ENCODE measurements at places on chromosomes 5 and 9.

GRCh38 chr5:150097152-150097551 lies 10.8 kb upstream of the CSF1R start:
- no peak for DNase-seq

GRCh38 chr9:98787766-98788335 lies 8.5 kb downstream of the ANKS6 start:
- DNase-seq: no peak

DNA sequence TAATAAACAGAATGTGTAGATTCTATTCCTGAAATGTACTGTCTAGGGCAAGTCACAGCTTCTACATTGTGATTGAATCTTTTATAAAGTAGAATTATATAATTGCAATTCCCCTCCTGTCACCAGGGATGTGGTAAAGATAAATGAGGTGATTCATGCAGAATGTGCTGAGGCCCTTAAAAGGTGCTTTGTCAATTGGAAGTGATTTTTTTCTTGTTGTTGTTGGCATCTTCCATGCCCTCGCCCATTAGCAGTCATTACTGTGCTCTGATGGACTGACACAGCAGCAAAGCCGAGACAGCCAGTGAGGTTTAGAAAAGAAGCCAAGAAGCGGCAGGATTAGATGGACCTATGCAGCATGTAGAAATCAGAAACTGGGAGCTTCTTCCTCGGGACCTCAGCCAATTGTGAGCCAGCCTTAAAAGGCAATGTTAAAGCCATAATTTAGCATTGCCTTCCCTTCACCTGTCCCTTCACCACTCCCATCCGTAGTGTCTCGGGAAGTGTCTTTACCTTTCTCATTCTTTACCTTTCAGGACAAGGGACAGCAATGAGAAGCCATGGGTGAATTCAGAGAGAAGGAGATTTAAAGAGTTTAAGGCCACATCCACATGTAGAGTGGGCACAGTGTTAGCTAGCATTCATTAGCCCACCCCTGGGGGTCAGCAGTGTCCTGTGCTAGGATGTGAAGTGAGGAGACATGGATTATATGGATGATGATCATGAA lies 257.8 kb downstream of the PLK2 start:
- DNase-seq: no peak

DNA sequence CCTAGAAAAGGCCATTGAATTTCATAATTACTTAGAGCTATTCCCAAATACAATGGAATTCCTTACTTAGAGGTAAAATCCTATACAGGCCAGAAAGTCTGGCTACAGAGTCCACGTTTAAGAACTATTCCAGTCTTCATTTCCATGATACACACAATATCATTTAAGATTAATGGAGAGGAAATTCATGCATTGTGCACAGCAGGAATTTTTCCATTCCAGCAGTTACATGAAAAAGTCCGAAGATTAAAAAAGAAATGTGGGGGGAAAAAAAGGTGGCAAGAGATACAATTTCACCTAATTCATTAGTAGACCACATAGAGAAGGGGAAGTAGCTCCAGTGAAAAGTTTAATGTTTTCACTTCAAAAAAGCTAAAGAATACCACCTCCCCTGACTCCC lies 63.1 kb downstream of the CHD1 start:
- DNase-seq: no peak

DNA sequence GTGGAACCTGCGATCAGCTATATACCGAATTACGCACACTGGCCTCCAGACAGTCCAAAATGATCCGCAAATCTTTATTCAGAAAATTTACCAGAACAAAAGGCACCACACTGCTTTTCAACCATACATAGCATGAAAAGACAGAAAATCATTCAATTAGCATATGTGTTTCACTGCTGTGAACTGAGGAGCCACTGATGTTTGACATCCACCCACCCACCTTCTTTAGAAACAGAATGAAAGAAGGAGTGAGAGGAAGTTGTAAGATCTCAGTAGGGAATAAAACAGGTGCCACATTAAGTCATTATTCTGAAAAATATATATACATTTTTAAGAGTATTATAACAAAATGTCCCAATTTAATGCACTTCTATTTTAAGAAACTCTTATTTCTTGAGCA lies 156.8 kb downstream of the NFIB start:
- no peak for DNase-seq

DNA sequence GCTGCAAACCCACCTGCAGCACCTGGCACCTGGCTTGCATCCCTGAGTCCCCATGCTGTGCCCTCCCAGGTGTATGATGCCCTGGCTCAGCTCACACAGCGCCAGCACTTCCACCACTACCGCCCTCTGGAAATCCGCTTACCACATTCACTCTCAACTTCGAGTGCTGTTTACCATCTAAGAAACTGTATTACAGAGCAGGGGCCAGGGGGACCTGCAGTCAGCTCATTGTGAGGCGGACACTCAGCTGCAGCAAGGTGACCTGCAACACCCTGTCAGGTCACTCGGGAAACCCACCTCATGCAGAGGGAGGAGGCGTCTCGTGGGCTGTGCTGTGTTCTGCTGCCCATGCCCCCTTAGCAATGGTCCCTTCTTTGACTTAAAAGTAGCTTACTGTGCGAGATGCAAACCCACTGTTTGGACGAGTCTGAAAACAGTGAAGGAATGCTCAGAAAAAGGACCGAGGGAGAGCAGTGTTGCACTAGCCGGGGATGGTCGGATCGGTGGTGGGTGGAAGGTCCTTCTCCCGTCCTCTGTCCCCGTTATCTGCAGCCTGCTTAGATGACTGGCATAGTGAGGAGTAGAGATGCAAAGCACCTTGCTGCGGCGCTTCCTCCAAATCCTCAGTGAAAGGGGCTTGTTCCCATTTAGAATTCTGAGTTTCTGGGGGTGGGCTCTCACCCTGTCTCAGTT lies 55.2 kb upstream of the CTSL start:
- no peak for DNase-seq

DNA sequence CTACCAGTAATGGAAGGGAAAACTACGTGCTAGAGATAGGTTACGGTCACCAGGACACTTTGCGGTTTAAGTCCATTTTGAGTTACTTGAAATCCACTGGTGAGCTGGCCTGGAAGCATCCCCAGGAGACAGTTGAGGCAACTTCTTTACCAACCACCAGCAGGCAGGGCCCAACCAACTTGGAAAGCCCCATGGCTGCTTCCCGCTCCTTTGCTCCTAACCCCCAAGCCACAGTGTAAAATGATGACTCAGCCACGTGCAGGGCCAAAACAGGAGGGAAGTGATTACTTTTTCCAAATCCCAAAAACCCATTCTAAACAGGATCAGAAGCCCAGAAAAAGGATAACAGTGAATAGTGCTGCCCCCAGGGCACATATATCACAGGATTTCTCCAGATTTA lies 87.4 kb downstream of the PAX5 start:
- no peak for DNase-seq

DNA sequence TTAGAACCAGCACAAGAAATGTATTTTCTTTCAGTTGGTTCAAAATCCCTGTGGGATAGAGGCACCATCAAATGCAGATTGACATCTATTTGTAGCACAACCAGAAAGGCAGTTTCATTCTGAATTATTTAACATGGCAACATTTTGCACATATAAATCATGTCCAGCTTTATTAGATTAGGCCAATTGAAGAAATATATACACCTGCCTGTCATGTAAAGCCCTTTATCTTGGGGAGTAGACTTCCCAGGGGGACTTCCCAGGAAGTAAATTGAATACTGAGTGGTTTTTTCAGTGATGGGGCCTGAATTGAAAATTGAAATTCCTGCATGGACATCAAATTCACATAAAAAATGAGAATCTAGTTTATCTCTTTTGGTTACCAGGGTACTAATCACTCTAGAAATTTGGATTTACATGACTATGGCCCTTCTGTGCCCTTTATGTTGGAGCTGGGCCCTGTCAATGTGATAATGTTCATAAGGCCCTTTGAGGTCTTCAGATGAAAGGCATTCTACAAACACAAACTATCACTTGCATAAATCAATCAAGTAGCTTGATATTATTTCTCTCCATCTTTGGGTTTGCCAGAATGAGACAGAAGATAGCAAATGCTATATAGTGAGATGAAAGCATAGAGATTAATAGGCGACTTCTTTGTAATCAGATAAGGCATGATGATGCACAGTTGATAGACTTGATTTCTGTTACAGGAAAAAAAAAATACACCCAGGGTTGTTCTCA lies 26.2 kb upstream of the ZNF608 start:
- no peak for DNase-seq

DNA sequence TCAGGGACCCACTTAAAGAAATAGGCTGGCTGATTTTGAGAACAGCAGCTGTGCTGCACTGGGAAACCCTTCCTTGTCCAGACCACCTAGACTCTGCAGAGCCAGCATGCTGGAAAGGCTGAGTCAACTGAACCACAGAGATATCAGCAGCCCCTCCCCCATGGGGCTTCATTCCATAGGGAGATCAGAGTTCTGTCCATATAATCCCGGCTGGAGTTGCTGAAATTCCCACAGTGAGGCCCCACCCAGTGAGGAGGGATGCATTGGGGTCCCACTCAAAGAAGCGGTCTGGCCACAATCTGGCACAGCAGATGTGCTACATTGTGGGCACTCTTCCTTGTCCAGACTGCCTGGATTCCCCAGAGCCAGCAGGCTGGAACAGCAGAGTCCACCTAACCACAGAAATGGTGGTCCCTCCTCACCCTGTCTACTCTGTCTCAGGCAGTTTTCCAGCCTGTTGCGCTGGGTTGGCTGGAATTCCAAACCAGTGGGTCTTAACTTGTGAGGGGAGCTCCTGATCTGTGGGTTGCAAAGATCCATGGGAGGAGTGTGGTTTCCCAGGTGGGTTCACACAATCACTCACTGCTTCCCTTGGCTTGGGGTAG lies 127.1 kb downstream of the RNF180 start:
- DNase-seq: no peak

DNA sequence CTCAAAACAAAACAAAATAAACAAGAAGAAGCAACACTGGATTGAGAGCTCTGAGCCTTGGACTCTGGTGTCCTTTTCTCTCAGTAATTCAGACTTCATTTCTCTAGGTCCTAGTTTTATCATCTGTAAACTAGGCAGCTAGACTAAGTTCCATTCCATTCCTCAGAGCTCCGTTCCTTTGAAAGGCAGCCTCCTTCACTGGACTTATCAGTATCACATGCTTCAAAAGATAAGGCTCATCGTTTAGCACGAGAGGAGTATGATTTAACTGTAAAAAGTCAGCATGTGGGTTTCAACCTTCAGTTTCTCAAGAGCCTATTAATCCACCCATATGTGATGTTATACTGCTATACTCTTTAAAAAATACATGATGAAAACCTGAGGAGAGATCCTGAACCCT lies 1.6 kb downstream of the ATP10B start:
- no peak for DNase-seq

GRCh38 chr9:16642421-16643109 lies 227.9 kb downstream of the BNC2 start:
- DNase-seq: no peak

DNA sequence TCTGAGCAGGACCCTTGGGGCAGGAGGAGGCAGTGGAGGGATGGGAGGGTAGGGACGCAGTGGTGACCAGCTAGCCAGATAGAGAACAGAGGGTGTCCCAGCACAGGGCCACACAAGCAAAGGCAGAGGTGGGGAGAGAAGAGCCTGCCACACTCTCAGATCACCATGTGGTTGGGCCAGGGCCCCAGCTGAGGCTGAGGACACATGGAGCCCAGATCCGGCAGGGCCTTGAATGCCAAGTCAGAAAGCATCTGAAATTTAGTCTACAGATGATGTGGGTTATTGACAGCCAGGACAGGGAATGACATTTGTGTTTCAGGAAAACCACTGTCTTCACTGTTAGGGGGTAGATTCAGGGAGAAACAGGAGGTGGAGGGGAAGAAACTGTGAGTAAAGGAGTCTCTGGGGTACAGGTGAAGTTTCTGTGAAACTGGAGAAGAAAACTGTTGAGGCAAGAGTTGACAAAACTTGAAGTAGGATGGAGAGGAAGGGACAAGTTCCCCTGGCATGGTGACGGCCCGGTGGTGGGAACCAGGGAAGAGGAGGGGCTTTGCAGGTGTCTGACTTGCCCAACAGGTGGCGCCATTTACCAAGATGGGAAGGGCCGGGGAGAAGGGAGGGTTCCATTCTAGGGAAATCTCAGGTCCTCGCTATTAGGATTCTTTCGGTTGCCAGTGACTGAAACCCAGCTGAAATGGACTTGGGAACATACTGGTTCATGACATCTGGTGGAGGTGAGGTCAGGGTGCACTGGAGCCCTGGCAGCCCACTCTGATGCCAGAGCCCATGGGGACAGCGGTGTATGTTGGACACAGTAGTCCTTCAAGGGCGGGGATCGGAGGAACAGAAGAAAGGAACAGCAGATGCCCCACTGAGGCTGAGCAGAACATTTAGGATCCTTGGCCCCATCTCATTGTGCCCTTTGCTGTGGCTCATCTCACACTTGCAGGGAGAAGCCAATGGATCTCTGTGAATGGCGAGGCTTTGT lies 100.1 kb downstream of the KCNIP1 start:
- DNase-seq: no peak

DNA sequence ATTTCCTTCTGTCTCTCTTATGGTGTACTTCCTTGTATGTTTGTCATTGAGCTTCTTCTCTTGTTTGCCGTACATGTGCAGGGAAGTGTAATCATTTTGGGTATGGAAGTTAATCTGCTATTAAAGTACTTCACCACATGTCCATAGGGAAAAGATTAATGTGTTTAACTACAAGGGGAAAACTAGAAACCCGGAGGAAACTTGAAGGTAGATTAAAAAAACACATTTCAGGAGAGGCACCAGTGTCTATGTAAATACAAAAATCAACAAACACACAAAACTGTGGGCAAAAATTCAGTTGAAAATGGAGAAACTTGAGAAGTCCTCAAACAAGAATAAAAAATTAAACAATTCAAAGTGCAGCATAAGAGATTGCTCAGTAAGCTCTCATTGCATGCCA lies 166.4 kb downstream of the PBX3 start:
- no peak for DNase-seq

GRCh38 chr5:77400645-77401044 lies 91.5 kb downstream of the WDR41 start:
- DNase-seq: no peak

DNA sequence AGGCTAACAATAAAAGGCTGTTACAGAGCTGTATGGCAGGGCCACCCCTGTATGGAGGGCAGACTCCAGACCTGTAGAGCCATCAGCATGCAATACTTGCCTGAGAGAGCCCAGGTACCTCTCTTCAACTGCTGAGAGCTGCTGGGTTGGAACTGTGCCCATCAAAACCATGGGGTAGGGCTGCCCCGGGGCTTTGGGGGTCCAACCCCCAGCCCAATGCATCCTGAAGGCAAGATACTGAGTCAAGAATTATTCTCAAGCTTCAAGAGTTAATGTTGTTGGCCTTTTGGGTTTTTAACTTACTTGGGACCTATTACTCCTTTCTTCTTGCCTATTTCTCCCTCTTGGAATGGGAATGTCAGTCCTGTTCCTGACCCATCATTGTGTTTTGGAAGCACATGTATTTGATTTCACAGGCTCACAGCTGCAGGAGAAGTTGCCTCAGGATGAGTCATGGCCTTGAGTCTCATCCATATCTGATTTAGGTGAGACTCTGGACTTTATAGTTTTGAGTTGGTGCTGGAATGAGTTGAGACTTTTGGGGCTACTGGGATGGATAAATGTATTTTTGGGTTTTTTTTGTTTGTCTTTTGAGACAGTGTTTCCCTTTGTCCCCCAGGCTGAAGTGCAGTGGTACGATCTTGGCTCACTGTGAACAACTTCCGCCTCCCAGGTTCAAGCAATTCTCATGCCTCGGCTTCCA lies 21.0 kb upstream of the CDK7 start:
- DNase-seq: no peak
